Colonic mucosa (tissue), 4 donors: ENCODE measurements at places on chromosomes 4 and X. TPM values are rescaled to one million over a fixed set of nuclear protein-coding genes. Genes with fewer than 3 reads are reported as not detected.
A peak's percentile ranks its signal among the peaks of the same experiment; 100 is the strongest.

The CXorf49 gene
- not detected for total RNA-seq

The CXorf65 gene
- total RNA-seq, result not detected

The CCSER1 gene
- total RNA-seq, result 13.4 TPM

The SLC25A43 gene
- total RNA-seq, result 26.8 TPM

The SHOX gene
- total RNA-seq, result 0.11 TPM

The DUX4 gene
- not detected for total RNA-seq

The FGA gene
- 0.24 TPM for total RNA-seq

The MED12 gene
- total RNA-seq, result 39.7 TPM

The NELFA gene
- 41.5 TPM for total RNA-seq

- DNase-seq, result no peak
Observed at GRCh38 chr4:22676063-22676462, 16.7 kb upstream of the GBA3 start.

GRCh38 chr4:101282076-101282844, 65.1 kb downstream of the PPP3CA start:
- DNase-seq, result no peak

GRCh38 chr4:48909697-48910096, 3.1 kb upstream of the OCIAD2 start:
- DNase-seq, result no peak

DNA sequence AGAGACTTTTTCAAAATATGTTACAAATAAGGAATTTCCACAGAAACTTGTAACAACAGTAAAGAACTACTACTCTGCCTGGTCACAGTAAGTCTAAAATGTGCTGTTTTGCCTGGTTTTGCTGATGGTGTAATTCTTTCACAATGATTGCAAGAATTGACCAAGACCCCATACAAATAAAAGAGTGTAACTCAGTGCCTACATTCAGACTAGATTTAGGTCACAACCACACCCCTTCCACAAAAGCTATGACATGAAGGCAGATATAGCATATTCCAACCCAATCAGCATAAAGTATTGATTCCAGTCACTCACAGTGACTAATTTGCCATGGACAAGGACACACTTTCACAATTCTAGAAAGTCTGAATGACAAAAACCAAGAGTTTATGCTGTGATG, 53.7 kb upstream of the TMPRSS11F start:
- no peak for DNase-seq

DNA sequence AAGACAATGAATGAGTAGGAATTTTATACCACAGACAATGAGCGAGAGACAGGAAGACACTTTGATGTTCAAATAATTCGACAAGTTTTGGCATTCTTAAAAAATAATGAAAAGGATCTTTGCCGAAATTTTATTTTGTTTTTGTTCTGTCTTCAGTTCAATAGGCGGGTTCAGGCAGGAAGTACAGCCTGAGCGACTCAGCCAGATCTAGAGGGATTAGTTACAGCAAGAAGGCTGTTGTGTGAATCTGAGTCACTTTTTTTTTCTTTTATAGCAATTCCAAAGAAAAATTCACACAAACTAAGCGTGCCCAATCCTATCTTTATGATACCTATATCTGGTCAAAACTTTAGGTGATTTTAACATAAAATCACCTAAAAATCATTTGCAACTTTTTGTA, 505.4 kb upstream of the FAM241A start:
- DNase-seq, result no peak

GRCh38 chr4:122744229-122744628, 11.7 kb downstream of the BBS12 start:
- DNase-seq, result no peak

DNA sequence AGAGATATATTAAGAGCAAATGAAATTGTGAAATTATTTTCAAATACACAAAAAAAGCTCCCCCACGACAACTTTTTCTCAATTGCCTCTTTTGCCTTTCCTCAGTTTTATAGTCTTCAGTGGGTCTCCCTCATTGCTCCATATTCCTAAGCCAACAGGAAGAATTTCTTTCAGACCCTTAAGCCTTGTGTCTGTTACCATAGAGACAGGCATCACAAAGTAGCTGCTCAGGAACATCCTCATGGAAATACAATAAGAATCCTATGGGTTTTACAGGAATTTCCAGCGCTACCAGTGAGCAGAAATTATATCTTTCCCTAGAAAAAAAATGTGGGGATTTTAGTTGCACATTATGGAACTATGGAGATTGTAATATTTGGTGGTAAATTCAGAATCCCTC, 121.9 kb upstream of the DMD start:
- no peak for DNase-seq

- no peak for DNase-seq
Observed at GRCh38 chr4:114907568-114907967, 205.9 kb downstream of the NDST4 start.

- DNase-seq, result no peak
Observed at GRCh38 chr4:123256901-123257300, 139.7 kb upstream of the SPRY1 start.

DNA sequence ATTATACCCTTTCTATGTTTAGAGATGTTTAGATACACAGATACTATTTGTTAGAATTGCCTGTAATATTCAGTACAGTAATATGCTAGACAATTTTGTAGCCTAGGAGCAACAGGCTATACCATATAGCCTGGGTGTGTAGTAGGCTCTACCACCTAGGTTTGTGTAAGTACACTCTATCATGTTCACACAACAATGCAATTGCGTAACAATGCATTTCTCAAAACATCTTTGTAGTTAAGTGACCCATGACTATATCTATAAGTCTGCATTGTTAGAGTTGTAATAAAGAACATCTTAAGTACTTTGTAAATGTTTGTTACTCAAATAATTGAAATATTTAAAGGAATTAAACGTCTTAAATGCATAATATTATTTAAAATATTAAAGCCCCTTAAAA, 379.3 kb downstream of the PPP3CA start:
- no peak for DNase-seq

GRCh38 chrX:154058214-154058997, 38.7 kb upstream of the IRAK1 start:
- no peak for DNase-seq

- peak; percentile 25 for DNase-seq
Observed at GRCh38 chr4:76485450-76485849, 50.4 kb downstream of the SHROOM3 start.

- DNase-seq, result peak; percentile 69
Observed at GRCh38 chr4:104860238-104861123, 286.2 kb upstream of the TET2 start.

- DNase-seq, result no peak
Observed at GRCh38 chrX:71632923-71633657, 14.8 kb upstream of the CXCR3 start.

- no peak for DNase-seq
Observed at GRCh38 chrX:66046612-66047235, 6.8 kb upstream of the VSIG4 start.

DNA sequence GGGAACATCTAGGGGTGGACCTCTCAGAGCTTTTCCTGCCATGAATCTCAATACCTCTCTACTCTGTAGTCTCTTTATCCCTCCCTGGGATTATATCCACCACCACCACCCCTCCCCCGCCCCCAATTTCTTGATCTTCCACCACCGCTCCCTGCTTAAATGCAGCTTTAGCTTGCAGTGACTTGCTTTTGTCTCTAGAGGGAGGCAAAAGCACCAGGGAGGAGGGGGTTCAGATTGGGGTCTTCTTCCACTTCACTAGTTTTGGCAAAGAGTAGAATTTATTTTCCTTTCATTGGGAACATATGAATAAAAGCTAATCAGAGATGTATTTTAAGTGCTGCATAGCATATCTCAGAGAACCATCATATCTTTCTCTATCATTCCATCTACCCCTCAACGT, 5.5 kb downstream of the ARHGAP36 start:
- no peak for DNase-seq

GRCh38 chrX:52262195-52262546, 77.5 kb downstream of the MAGED4 start:
- DNase-seq, result no peak

DNA sequence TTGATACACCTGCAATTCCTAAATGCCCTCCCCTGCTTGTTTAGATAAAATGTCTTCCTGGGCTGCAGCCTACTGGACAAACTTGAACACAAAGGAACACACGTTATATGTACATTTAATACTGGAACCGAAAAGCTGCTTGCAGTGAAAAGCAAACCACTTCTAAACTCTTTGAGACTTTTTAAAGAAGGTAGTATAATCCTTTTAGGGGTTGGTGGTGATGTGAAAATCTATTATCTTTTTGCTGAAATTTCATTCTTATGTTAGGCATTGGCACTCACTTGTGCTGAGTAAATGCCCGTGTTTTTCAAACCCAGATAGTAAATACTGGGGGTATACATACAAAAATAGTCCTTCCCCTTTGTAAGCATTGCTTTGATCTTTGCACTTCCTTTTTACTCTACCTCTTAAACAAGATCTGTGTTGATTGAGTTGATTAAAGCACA, 2.2 kb downstream of the NFKB1 start:
- DNase-seq, result no peak

- DNase-seq, result no peak
Observed at GRCh38 chr4:88995874-88996273, 61.1 kb downstream of the FAM13A start.

DNA sequence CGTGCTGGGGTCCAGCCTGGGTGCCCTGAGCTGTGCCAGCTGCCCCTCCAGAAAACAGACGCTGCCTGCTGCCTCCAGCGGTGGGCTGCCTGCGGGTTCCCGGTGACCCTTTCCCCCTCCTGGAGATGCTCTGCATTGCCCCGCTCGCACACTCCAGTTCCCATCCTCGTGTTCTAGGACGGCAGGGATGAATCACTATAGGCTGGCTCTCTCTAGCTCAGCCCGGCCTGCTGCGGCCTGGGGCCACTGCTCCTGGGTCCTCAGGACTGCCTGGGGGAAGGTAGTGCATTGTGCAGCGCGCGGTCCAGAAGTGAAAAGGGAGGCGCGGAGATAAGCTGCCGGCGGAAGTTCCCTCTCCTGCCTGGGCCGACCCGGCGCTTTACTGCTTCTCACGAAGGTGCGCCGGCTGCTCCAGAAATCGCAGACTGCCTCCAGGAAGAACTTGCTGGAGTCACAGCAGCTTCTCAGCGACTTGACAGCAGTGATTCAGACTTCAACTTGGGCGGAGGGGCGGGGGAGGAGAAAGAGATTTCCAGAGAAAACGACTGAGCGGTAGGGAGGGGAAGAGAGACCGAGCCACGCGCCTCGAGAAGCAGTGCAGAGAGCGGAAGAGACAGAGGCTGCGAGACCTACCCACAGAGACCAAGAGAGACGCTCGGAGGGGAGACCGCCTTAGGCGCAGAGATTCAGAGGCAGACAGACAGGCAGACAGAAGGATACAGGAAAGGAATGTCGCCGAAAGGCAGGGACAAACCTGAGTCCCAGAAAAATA, 6.7 kb upstream of the MSX1 start:
- no peak for DNase-seq

GRCh38 chrX:7146020-7146702, 1.4 kb upstream of the STS start:
- DNase-seq, result no peak

- DNase-seq, result peak; percentile 19
Observed at GRCh38 chr4:11367371-11367770, 61.3 kb downstream of the HS3ST1 start.

DNA sequence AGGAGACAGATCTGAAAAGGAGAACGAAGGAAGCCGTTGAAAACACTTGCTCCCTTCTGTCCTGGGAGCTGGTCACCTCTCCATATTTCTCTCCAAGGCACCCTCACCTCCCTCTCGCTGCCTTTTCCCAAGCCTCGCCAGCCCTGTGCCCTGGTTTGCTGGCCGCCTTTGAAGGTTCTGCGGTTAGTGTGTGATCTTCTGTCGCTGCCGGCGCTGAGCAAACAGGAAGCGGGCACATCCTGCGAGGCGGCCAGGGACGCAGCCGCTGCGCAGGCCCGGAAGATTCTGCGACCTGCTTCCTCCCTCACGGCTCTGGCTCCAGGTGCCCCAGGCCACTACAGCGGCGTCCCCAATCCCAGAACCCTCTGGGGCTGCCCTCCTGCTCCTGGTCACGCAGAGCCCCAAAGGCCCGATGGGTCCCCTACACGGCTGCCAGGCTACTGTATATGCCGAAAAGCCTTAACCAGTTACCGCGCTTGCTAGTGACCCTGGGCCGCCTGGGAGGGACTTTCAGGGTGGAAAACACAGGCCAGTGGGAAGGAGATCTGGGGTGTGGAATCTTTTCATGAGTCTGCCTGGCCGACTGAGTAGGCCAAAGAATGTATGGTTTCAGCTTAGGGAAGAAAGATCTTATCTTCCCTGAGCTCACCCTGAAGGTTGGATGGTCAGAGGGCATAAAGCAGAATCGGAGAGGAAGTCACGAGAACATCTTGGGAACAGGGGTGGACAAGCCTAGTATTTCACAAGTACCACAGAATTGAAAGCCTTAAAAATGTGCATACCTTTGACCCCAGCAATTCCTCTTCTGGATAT, 2.3 kb upstream of the SASH3 start:
- peak; percentile 54 for DNase-seq

DNA sequence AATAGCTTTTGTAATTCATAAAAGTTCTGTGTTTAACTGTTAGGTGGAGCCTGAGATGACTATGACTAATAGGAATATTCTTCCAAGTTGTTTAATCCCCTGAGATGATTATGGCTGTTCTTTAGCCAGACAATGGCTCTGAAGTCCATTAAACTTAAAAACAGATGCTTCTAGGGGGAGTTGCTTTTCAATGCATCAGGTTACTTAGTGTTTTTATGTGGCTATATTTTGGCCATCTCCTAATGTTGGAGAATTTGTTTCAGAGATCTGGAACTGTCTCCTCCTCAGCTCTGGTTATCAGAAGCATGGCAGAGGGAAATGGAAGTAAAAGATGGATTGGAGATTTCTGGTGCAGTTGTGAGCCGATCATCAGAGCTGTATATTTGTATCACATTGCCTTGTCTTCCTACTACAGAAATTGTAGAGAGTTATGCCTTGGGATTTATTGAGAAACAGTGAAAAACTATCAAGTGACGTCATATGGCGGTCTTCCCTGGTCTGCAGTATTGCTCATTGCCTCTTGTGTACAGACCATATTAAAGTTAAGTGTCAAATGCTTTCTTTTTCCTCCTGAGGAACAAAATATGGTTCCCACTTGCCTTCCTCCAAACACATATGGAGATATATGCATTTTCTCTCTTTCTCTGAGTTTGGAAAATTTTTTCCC, 29.8 kb downstream of the SGMS2 start:
- DNase-seq, result no peak

GRCh38 chr4:107718351-107718965, 1.6 kb downstream of the PAPSS1 start:
- no peak for DNase-seq

DNA sequence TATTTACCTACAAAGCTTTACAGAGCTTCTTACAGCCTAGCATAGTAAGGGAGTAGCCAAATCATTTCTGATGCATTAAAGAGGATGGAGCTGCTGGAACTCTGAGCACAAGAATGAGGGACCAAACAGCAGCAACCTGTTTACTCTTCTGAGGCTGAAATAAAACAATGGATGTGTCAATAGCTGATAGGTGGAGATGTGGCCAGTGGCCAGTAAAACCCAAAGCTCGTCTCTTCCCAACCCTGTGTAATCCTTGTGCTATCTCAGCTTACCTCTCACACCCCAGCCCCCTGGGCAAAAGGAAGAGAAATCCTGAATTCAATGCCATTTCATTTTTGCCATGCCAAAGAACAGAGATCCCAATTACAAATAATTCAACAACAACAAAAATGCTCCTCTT, 446.7 kb upstream of the SMIM31 start:
- no peak for DNase-seq

- DNase-seq, result no peak
Observed at GRCh38 chr4:40782876-40783275, 33.1 kb downstream of the NSUN7 start.

GRCh38 chr4:182213004-182213403, 30.2 kb upstream of the TENM3 start:
- no peak for DNase-seq

GRCh38 chrX:10235851-10236250, 79.1 kb downstream of the CLCN4 start:
- DNase-seq, result no peak

- DNase-seq, result peak; percentile 85
Observed at GRCh38 chr4:38313175-38313574, 350.8 kb upstream of the KLF3 start.
